ENCODE measurements at places on chromosomes 11 and 22.
A peak's percentile ranks its signal among the peaks of the same experiment; 100 is the strongest.

- peak; percentile 89 for DNase-seq
Measured at GRCh38 chr11:6321961-6322362, 1.7 kb upstream of the CAVIN3 start.

GRCh38 chr22:48804811-48805301 is 1022.8 kb downstream of the BRD1 start:
- DNase-seq: no peak

DNA sequence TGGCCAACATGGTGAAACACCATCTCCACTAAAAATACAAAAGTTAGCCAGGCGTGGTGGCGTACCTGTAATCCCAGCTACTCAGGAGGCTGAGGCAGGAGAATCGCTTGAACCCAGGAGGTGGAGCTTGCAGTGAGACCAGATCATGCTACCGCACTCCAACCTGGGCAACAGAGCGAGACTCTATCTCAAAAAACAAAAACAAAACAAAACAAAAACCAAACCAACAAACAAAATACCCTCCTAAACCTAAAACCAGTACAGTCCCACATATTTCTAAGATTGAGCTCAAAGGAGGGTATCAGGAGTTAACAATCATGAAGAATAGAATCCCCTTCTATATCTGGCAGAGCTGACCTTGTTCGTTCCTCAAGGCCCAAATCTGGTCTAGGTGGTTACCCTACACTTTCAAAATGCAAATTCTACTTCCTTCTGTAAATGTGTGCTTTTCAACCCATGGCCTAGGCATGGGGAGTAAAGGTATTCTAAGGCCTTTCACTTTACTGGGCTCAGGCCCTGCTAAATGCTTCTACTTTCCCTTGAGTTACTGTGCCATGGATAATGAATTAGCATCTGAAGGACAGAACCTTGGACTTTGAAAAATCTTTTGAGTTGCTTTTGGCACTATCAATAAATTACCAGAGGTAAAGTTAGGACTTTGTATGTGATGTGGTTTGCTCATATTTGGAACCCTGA is 10.4 kb upstream of the PPP2R1B start:
- no peak for DNase-seq

GRCh38 chr22:36744791-36745190 is 31.1 kb downstream of the IFT27 start:
- DNase-seq: no peak

- DNase-seq: no peak
Measured at GRCh38 chr11:119539583-119539982, 116.6 kb upstream of the THY1 start.

GRCh38 chr11:64144587-64145472 is 21.1 kb downstream of the MACROD1 start:
- DNase-seq: no peak

GRCh38 chr11:58192229-58192628 is 3.4 kb downstream of the OR9Q2 start:
- no peak for DNase-seq

DNA sequence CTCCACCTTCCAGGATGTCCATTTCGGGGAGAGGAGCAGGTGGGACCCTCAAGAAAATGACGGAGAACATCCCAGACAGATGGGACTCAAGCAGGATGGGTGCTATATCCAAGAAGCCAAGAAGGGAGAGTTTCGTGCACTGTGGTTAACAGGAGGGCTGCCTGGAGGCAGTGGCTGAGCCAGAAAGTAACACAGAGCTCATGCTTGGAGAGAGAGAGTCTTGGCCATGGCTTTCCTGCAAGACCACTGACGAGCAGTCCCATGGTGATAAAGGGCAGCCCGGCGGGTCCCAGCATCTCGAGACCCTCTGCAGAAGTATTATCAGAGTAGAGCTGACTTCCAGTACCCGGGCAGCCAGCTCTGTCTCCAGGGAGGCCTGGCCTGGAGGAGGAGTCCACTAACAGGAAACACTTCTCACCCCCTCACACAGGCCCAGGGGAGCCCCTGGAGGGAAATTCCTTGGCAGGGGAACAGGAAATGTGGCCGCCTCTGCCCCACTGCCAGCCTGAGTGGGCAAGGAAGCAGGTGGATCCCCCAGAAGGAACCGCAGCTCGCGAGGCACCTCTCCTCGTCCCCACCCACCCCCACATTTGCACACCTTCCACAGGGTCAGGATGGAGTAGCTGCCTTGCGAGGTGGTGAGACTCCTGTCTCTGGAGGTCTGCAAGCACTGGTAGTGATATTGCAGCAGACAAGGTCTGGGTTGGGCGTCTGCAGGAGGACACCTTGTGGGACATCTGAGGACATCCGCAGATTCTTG is 32.2 kb downstream of the CYTH4 start:
- DNase-seq: no peak

DNA sequence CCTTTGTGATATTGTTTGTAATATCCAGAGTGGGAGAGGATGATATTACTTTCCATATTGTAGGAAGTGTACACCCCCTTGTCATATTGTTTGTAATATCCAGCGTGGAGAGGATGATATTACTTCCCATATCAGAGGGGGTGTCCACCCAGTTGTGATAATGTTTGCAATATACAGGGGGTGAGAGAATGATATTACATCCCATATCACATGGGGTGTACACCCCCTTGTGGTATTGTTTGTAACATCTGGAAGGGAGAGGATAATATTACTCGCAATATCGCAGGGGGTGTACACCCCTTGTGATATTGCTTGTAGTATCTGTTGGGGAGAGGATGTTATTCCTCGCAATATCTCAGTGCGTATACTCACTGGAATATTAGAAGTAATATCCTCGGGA is 61.5 kb downstream of the PRSS23 start:
- DNase-seq: no peak

- no peak for DNase-seq
Measured at GRCh38 chr11:83827520-83827919, 541.4 kb upstream of the CCDC90B start.

DNA sequence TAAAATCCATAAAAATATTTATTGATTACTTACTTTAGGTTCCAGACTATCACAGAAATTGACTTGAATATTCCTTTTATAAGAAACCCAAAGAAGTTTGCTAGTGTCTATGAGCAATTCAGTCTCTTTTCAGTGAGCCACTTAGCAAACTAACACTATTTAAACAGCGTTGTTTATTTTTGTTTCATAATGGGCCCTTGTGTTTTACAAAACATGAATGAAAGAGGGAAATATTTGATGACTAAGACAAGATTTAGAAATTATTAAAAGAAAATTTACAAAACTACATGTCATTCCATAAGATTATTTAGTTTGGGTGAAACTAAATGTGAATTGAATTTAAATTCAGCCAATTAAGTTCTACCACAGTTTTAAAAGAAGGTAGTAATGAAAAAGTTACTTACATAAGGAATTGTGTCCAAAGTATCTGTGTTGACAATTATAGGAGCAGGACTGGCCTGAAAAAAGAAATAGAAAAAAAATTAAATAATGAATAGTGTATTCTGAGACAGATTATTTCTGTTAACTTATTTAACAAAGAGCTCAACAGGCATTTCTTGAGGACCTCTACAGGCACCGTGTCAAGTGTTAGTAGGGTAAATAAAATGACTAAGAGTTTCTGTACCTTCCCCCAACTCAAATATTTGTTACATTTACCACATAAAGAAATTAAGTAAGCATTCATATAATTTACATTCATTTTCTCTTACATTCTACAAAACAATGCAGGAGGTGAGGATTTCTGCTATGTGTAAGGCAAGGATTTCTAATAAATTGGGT is 964.9 kb upstream of the CCDC90B start:
- DNase-seq: peak; percentile 42

GRCh38 chr11:19311308-19312030 is 70.7 kb upstream of the E2F8 start:
- peak; percentile 38 for DNase-seq

- peak; percentile 69 for DNase-seq
Measured at GRCh38 chr11:64246871-64247728, at the start of gene PPP1R14B. TSS of gene PPP1R14B (minus strand) at chr11:64246943. CDS start at chr11:64246673, 270 bp downstream.

- DNase-seq: no peak
Measured at GRCh38 chr11:73040046-73040445, 102.1 kb downstream of the FCHSD2 start.

- peak; percentile 32 for DNase-seq
Measured at GRCh38 chr22:50731811-50732624, 6.0 kb upstream of the ACR start.

- peak; percentile 21 for DNase-seq
Measured at GRCh38 chr11:8354622-8355415, 91.1 kb upstream of the LMO1 start.

DNA sequence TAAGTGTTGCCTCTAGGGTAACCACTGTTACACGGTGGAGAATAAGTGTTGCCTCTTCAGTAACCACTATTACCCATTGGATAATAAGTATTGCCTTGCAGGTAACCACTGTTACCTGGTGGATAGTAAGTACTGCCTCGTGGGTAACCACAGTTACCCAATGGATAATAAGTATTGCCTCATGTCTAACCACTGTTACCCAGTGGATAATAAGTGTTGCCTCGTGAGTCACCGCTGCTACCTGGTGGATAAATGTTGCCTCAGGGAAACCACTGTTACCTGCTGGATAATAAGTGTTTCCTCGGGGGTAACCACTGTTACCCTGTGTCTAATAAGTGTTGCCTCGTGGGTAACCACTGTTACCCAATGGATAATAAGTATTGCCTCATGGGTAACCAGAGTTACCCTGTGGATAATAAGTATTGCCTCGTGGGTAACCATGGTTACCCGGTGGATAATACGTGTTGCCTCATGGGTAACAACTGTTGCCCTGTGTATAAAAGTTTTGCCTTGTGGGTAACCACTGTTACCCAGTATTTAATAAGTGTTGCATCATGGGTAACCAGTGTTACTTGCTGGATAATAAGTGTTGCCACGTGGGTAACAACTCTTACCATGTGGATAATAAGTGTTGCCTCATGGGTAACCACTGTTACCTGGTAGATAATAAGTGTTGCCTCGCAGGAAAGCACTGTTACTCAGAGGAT is 12.3 kb upstream of the NXPE4 start:
- DNase-seq: peak; percentile 20

DNA sequence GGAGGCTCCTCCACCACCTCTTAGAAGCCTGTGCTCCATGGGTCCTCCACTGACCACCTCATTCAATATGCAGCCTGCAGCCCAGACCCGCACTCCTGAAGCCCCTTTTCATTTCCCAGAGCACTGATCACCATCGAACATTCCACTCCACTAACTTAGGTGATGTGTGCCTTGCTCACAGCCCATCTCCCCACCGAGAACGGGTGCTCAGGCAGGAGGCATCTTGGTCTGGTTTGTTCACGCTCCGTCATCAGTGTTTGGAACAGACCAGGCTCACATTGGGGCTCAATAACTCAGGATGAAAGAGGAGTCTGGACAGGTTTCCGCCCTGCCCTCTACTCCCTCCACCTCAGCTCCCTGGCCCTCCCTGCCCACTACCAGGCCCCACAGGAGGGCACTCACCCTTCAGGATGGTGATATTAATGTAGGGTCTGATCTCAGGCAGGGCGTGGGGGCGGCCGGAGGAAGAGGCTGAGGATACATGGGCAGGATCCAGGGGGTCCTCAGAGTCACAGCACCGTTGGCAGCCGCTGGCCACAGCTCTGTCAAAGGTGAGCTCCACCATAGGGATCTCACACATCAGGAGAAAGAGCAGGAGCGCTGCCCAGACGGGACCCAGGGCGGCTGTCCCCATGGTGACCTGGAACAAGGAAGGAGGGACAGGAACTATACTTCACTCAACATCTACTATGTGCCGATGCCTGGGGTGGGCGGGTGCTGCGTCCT is 3.1 kb downstream of the C1QTNF6 start:
- no peak for DNase-seq

Data from bronchial epithelial cell (primary cell).